Esophagus muscularis mucosa (tissue), 4 donors: ENCODE measurements at places on chromosomes 13 and 19. TPM values are rescaled to one million over a fixed set of nuclear protein-coding genes. Genes with fewer than 3 reads are reported as not detected.

PPM1N gene
- total RNA-seq: 2.2 TPM

SYT3 gene
- total RNA-seq: 1.2 TPM

TPTE2 gene
- total RNA-seq: not detected

WASF3 gene
- 19.9 TPM for total RNA-seq

CLC gene
- not detected for total RNA-seq

ZMYM2 gene
- 36.8 TPM for total RNA-seq

IFNL4 gene
- total RNA-seq: not detected

PRR19 gene
- 0.17 TPM for total RNA-seq

GSX1 gene
- total RNA-seq: not detected

DENND1C gene
- total RNA-seq: 2.8 TPM

KLK1 gene
- total RNA-seq: not detected

FBXL12 gene
- total RNA-seq: 15.8 TPM

SLC1A6 gene
- total RNA-seq: not detected

CYP2F1 gene
- total RNA-seq: not detected

ZNF575 gene
- total RNA-seq: 0.97 TPM

LHB gene
- not detected for total RNA-seq

SIAH3 gene
- total RNA-seq: not detected

CEACAM16 gene
- total RNA-seq: not detected

ACP5 gene
- total RNA-seq: 15.7 TPM

SYT5 gene
- total RNA-seq: 1.7 TPM

LILRA1 gene
- 0.23 TPM for total RNA-seq

SSC5D gene
- total RNA-seq: 41.2 TPM
